ENCODE measurements at places on chromosomes 11 and 22. TPM values are rescaled to one million over a fixed set of nuclear protein-coding genes. Genes with fewer than 3 reads are reported as not detected.

DNA sequence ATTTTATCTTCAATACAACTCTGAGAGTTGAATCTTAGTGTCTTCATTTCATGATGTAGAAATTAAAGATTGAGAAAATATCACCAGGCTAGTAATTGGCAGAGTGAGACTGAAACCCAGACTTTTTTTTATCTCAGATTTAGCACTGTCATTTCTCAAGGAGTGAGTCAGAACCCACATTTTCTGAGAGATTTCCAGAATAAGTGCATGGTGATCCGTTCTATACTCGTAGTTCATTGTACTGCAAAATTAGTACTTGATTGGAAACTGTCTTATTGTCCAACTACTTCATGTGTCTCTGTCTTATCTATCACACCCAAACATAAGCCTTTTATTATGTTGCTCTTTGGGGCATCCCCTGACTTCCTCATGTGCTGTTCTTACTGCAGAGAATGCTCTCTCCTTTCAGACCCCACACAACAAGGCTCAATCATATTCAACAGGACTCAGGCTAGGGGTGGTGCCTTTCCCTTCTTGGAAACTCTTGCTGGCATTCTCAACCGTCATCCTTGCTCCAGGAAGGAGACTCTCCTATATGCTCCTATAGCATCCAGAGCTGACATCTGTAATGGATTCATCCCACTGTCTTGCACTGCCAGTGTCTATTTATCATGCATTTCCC is 76.7 kb upstream of the BLID start:
- H3K4me3 ChIP-seq, result no peak overlapping the region
- no peak overlapping the region for H3K27ac ChIP-seq
- DNase-seq, result no peak
- no peaks in the 10 kb centered on the region for H3K36me3 ChIP-seq
- H3K27me3 ChIP-seq, result no peaks in the 10 kb centered on the region

- H3K27me3 ChIP-seq, result no peaks in the 10 kb centered on the region
- peaks cover 76% of the 10 kb centered on the region for H3K36me3 ChIP-seq
- H3K4me3 ChIP-seq, result no peak overlapping the region
- no peak for DNase-seq
- H3K27ac ChIP-seq, result no peak overlapping the region
Observed at GRCh38 chr22:49790912-49791311, 36.8 kb downstream of the BRD1 start.

GRCh38 chr11:1343391-1344055 is 34.1 kb upstream of the TOLLIP start:
- peaks cover 12% of the 10 kb centered on the region for H3K27me3 ChIP-seq
- H3K27ac ChIP-seq, result no peak overlapping the region
- H3K4me1 ChIP-seq, result no peaks in the 10 kb centered on the region

GRCh38 chr11:110715541-110715940 is 3.3 kb upstream of the ARHGAP20 start:
- H3K4me1 ChIP-seq, result peaks cover 9% of the 10 kb centered on the region
- no peak overlapping the region for H3K4me3 ChIP-seq
- H3K36me3 ChIP-seq, result no peaks in the 10 kb centered on the region
- H3K27ac ChIP-seq, result no peak overlapping the region

GRCh38 chr11:58485961-58486360 is 21.9 kb downstream of the OR5B21 start:
- DNase-seq, result no peak
- no peak overlapping the region for H3K27ac ChIP-seq
- H3K27me3 ChIP-seq, result no peaks in the 10 kb centered on the region
- no peaks in the 10 kb centered on the region for H3K4me1 ChIP-seq
- H3K4me3 ChIP-seq, result no peak overlapping the region
- H3K36me3 ChIP-seq, result no peaks in the 10 kb centered on the region

- DNase-seq, result no peak
- H3K4me3 ChIP-seq, result no peak overlapping the region
- peaks cover under 1% of the 10 kb centered on the region for H3K27me3 ChIP-seq
Observed at GRCh38 chr11:17383461-17383860, 5.0 kb downstream of the KCNJ11 start.

- H3K27me3 ChIP-seq, result peaks cover 2% of the 10 kb centered on the region
- H3K36me3 ChIP-seq, result no peaks in the 10 kb centered on the region
- H3K4me1 ChIP-seq, result no peaks in the 10 kb centered on the region
- DNase-seq, result no peak
- no peak overlapping the region for H3K4me3 ChIP-seq
- H3K27ac ChIP-seq, result no peak overlapping the region
Observed at GRCh38 chr11:33551051-33551450, 149.6 kb downstream of the C11orf91 start.

- H3K27me3 ChIP-seq, result no peaks in the 10 kb centered on the region
- H3K4me1 ChIP-seq, result peaks cover 51% of the 10 kb centered on the region
- H3K4me3 ChIP-seq, result no peak overlapping the region
Observed at GRCh38 chr11:75158696-75159150, 7.8 kb downstream of the SLCO2B1 start.

DNA sequence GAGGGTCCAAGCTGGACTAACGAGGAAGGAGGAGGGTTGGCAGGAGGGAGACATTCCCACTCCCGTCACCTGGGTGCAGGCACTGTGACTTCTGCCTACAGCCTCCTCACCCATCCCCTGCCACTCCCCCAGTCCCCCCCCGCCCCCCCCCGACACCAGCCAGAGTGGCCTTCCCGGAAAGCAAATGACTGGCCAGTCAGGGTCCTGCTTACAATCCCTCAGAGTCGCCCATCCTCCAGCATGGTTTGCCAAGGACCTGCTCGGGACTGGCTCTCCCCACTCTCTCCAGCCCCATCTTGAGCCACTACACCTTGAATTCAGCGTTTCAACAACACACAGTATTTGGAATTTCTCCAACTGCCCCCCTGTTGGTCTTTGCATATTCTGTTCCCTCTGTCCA is 59.6 kb downstream of the THAP12 start:
- H3K36me3 ChIP-seq, result no peaks in the 10 kb centered on the region
- H3K27me3 ChIP-seq, result peaks cover 40% of the 10 kb centered on the region
- H3K4me3 ChIP-seq, result no peak overlapping the region
- peaks cover 12% of the 10 kb centered on the region for H3K4me1 ChIP-seq
- H3K27ac ChIP-seq, result no peak overlapping the region
- no peak for DNase-seq

DNA sequence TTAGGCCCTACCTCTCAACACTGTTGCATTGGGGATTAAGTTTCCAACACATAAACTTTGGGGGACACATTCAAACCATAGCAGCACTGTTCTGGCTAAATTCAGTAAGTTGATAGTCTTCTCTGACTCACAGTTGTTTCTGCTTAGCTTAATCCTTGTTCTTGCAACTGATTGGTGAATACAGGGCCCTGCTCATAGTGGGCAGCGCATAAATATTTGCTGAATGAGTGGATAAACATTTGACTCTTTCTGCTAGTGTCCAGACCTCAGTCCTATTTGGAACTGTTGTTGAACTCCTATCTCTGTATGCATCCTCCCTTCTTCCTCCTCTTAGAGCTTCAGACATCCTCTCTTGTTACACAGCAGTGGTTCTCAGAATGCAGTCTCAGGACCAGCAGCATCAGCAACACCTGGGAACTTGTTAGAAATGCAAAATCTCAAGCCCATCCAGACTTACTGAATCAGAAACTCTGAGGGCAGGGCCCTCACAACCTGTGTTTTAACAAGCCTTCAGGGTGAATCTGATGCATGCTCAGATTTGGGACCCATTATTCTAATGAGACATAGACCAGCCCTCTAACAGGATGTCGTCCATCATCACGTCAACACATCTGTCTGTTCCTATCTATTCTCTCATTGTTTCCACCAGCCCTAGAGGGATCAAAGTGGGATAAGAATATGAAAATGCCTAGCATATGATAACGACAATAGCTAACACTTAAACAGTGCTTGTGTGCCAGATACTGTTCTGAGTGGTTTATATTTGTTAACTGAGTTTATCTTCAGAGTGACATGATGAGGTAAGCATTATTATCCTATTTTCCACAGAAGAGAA is 22.3 kb downstream of the SPON1 start:
- no peaks in the 10 kb centered on the region for H3K36me3 ChIP-seq
- no peak overlapping the region for H3K27ac ChIP-seq
- no peaks in the 10 kb centered on the region for H3K27me3 ChIP-seq
- H3K4me3 ChIP-seq, result no peak overlapping the region
- DNase-seq, result no peak
- no peaks in the 10 kb centered on the region for H3K4me1 ChIP-seq

- peaks cover 4% of the 10 kb centered on the region for H3K27me3 ChIP-seq
- no peak overlapping the region for H3K4me3 ChIP-seq
- no peaks in the 10 kb centered on the region for H3K4me1 ChIP-seq
- no peaks in the 10 kb centered on the region for H3K36me3 ChIP-seq
- H3K27ac ChIP-seq, result no peak overlapping the region
Observed at GRCh38 chr11:45704133-45704532, 38.7 kb upstream of the CHST1 start.

DNA sequence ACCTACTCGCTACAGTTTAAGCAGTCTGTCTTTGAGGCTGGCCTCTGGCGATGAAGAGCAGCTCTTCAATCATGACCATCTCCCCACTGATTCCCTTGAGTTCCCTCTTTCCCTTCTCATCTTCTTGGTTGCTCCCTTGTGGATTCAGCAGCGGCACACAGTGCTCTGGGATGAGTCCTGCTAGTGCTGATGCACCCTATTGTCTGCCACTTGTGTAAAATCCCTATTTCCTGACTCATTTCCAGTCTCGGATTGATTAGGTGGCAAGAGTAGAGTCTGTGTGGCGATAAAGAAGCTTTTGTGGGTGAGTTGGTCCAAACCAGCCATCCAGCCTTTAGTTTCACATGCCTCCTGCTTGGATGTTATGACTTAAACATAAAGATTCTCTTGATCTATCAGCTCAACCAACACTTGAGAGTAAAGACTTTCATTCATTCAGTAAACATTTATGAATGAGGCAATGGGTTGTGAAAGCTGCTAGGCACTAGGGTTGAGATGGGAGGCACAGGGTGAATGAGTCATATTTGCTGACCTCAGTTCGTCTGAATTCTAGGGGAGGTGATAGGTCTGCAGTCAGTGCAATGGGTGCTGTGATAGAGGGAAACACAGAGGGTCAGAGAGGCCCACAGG is 219.4 kb upstream of the RAG2 start:
- no peaks in the 10 kb centered on the region for H3K36me3 ChIP-seq
- H3K27me3 ChIP-seq, result no peaks in the 10 kb centered on the region
- DNase-seq, result no peak
- H3K4me1 ChIP-seq, result no peaks in the 10 kb centered on the region
- H3K27ac ChIP-seq, result no peak overlapping the region
- H3K4me3 ChIP-seq, result no peak overlapping the region

DNA sequence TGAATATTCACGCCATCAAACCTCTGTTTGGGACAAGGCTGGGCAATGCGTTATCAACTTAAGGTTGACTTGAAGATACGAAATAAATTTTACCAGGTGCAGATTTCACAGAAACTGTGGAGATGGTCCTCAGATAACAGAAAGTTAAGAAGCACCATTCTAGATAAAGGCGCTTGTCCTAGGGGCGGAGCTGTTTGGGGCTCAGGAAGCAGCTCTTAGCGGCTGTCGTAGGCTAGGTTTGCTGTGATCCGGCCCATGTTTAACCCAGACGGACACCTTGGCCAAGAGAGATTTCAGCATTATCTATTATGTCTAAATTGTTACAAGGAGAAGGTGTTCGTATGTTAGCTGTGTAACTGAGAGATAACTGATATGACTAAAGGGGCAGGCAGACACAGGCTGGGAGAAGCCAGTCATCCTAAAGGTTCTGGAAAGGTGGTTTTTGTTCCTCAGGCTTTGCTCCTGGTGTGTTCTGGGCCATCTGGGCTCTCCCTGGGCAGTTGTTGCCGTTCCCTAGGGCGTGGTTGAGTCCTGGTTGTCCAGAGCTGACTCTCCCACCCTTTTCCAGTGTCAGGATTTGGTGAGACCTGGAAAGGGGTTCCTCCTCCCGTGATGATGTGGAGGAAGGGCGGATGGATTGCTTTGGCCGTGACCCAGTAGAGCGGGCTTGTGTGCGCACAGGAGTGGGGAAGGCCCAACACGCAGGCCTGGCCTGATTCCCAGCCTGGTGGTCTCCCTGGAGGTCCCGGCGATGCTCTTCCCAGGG is 25.8 kb downstream of the TPCN2 start:
- no peak overlapping the region for H3K27ac ChIP-seq
- H3K4me3 ChIP-seq, result no peak overlapping the region
- no peak for DNase-seq

- no peak for DNase-seq
- H3K27me3 ChIP-seq, result no peaks in the 10 kb centered on the region
- H3K4me3 ChIP-seq, result no peak overlapping the region
- peak overlapping the region; percentile 5 for H3K27ac ChIP-seq
- peaks cover 13% of the 10 kb centered on the region for H3K4me1 ChIP-seq
Observed at GRCh38 chr11:12503039-12503484, 125.7 kb downstream of the PARVA start.

- H3K27me3 ChIP-seq, result no peaks in the 10 kb centered on the region
- no peak for DNase-seq
- H3K4me1 ChIP-seq, result no peaks in the 10 kb centered on the region
- H3K27ac ChIP-seq, result no peak overlapping the region
- no peak overlapping the region for H3K4me3 ChIP-seq
Observed at GRCh38 chr11:66187453-66187852, 81.0 kb upstream of the RAB1B start.

DNA sequence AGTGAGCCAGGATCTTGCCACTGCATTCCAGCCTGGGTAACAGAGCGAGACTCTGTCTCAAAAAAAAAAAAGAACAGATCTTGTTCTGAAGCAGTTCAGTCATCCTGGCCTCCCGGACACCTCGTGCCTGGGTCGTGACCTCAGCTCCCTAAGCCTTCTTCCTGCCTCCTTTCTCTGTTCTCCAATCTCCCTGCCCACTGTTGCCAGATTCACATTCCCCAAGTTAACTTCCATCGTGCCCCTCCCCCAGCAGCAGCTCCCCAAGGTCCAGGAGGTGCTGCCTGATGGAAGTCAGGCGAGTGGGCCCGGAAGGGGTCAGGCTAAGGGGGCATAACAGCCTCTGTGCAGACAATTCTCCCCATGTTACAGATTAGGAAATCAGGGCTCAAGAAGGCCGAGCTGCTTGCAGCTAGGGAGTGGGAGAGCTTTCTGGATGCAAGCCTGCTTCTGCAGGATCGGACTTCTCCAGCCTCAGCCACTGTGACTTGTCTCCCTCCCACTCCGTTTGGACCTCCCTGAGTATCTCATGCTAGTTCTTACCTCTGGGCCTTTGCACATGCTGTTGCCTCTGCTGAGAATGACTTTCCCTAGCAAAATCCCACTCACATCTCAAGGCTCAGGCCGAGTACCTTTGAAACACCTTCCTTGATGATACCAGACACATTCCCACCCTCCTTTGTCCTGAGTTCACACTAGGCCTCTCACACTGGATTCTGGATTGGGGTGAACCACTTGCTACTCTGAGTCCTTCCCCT is 14.3 kb upstream of the TMEM184B start:
- H3K4me1 ChIP-seq, result peaks cover 15% of the 10 kb centered on the region
- DNase-seq, result no peak
- H3K27me3 ChIP-seq, result no peaks in the 10 kb centered on the region

Gene ALDH3B1
- polyA plus RNA-seq, result 8.9 TPM

Gene OR52A1
- 0.01 TPM for polyA plus RNA-seq

Gene POU2F3
- 0.17 TPM for polyA plus RNA-seq

Gene OR4C6
- polyA plus RNA-seq, result not detected

Gene FAT3
- polyA plus RNA-seq, result 6.2 TPM

Data from muscle of leg (tissue), 16 donors.